Left ventricle myocardium inferior (tissue), 1 donor: ENCODE measurements at places on chromosomes 4 and X. TPM values are rescaled to one million over a fixed set of nuclear protein-coding genes. Genes with fewer than 3 reads are reported as not detected.

GRCh38 chrX:118558926-118559325, 63.3 kb downstream of the DOCK11 start:
- no peak for DNase-seq

- DNase-seq, result peak; percentile 55
These were observed 966 bp downstream of the PDGFC start for GRCh38 chr4:156970501-156971164.

- DNase-seq, result no peak
These were observed 240.9 kb downstream of the AR start for GRCh38 chrX:67784712-67785111.

DNA sequence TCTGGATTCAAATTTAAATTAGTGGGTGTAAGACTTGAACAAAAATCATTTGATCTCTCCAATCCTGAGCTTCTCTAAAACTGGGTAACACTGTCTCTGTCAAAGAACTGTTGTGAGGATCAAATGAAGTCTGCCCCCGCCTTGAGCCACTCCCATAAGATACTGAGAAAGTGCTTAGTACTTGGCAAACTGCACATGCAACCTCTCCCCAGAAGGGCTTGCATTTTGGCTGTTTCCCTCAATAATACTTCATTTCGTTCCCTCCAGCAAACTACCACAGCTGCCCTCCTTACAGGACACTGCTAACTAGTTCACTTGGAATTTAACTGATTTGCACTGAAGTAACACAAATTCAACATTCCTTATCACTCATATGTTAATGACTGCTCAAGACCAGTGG, 79.8 kb downstream of the APBB2 start:
- DNase-seq, result no peak

DNA sequence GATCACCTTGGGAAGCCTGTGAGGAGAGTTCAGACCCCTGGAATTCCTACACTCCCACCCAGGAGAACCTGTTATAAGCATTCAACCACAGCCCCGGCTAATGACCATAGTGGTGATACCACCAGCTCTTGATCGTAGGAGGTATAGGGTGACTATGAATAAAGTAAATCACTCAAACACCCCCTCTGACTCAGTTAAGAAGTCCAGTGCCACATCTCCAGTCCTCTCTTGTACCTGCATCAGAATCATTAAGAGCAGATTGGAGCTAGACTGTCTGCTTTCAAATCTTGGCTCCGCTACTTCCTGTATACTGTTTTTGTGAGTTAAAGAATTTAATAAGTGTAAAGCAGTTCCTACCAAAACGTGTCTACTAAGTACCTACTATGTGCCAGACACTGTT, 565.1 kb upstream of the DIPK2B start:
- no peak for DNase-seq

DNA sequence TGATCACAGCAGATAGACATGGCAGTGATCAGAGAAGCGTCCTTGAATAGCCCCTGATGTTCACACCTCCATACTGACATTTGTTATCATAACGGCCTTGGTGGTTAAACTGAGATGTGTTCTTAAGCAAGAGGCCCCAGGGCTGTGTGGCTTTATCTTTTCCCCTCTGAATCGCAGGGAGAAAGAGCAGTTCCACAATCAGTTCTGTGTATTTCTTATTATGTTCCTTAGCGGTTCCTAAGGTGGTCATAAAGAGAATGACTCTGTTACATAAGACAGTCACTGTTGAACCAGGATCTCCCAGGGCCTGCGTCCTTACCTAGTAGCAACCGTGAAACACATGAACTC, 52.8 kb upstream of the CBR4 start:
- DNase-seq, result no peak

DNA sequence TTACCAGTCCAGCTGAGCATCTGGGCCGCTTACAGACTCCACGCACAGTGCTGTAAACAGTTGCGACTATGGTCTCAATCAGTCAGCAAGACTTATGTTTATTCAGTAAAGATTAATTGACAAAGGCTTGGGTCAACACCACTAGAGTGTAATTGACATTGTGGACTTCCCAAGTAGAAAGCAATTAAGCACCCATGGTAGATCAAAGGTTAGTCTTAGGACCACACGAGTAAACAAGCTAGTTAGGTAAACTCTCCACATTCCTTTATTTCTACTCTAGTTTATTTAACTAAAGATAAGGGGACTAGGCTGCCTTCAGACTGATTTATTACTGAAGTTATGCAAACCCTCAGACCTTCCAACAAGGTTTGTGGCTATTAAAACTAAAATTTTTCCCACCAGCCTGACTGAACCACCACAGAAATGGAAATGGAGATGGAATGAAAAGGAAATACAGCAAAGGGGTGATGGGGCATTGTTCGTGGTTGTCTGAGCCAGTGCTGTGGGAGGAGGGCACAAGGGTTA, 44.2 kb downstream of the MTHFD2L start:
- DNase-seq, result no peak

The GPRASP3 gene
- 4.8 TPM for total RNA-seq

The KCTD8 gene
- 0.14 TPM for total RNA-seq

The GNRHR gene
- not detected for total RNA-seq

The CLCN4 gene
- total RNA-seq, result 36.1 TPM

The MAGEA9B gene
- total RNA-seq, result not detected
